ENCODE measurements at places on chromosomes 6 and 20.

DNA sequence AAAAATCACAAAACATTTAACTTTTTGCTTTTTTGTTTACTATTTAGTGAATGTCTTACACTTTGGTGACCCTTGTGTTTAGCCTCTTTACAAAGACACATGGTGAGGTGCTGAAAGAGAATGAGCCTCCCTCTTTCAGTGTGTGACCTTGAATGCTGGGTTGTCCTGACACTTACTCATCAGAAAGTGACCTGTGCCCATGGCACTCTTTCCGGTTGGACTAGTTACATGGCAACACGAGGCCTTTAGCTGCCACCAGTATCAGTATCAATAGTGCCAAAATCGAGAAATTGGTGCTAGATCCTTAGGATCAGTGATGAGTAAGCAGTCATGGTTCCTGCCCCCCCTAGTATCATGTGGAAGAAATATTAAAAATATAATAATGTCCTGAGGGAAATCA, 1.7 kb upstream of the RPL7L1 start:
- DNase-seq: no peak

GRCh38 chr6:5205877-5206850, 54.6 kb downstream of the LYRM4 start:
- DNase-seq: no peak

DNA sequence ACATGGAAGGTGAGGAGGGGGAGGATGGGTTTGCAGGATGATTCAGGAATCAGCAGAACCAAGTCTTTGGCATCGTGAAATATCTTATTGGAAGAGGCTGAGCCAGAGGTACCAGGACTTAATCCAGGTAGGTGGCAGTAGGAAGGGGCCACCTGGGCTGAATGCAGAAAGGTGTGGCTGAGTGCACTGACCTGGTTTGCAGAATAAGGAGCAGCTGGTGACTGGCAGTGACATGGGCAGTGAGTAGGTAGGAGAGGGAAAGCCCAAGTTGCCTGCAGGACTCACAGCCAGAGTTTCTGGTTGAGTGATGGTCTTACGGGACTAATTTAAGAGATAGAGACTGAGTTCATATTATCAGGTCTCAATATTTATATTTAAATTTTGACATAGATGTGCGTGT, 1.1 kb upstream of the PBOV1 start:
- no peak for DNase-seq

DNA sequence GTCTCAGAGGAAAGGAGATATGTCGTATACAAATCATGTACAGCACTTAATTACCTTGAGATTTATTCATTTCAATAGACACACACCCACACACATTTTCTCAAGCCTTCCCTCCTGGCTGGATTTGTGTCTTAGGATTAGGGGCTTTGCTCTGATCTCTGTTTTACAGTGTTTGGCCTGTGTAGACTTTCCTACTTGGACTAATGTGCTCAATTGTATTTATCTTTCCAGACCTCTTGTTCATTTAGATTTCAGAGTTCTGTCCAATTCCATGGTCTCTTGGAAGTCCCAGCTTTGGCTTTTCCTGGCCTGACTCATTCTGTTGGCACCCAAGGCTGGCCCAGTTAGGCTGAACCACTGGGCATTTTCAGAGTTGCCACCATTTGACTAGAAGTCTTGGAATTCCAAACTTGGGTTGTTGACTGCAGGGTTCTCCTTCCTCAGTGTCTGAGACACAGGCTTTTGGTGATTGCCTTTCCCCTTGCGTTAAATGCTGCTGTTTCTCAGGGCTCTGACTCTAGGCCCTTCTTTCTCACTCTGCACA, 8.9 kb upstream of the RFPL4B start:
- no peak for DNase-seq

DNA sequence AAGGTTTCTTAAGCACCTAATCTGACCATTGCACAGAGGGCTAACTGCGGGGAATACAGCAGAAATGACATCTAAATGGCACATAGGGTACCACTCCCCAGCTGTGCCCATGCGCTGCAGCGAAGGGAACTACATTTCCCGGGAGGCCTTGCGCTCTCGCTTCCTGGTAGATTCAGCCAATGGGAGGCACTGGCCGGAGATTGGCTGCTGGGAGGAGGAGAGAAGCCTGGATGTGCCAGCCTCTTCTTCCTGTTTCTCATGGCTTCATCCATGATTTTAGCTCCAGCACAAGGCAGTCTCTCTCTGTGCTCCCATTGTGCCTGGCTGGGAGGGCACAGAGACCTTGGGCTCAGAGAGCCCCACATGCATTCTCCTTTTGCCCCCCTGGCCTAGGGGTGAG, 101.7 kb upstream of the FOXA2 start:
- peak; percentile 75 for DNase-seq

GRCh38 chr6:43710576-43710975, 23.0 kb upstream of the MRPS18A start:
- no peak for DNase-seq

DNA sequence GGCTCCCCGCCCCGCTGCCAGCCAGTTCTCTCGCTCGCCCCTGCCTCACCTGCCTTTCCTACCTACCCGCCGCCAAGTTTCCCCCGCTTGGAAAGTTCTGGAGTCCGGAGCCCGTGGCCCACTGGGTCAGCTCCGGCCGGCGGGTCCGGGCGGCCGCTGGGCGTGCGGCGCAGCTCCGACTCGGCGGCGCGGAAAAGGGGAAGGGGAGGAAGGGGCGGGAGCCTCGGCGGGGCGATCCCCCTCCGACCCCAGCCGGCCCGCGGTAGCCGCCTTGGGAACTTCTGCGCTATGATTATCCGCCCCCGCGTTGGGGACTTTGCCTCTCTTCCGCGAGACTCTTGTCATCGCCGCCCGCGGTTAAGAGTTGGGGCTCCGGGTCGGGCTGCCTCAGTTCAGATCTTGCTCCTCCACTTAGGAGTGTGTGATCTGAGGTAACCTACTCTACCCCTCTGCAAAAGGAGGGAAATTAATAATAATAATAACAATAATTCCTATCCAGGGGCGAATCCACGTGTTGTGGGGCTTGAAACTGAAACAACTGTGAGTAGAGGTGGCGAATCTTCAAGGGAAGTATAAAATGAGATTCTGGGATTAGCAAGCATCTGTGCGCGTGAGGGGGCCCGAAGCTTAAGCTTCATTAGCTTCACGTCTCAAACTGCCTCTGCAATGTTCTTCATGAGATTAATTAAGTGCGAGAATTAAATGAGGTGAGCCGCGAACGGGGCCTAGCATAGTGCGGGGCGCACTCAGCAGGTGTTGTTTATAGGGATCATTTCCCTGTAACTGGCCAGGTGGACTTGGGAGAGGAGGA, 30.8 kb downstream of the SF3B5 start:
- no peak for DNase-seq

- no peak for DNase-seq
Observed at GRCh38 chr6:72386324-72386723, 235.5 kb upstream of the KCNQ5 start.

DNA sequence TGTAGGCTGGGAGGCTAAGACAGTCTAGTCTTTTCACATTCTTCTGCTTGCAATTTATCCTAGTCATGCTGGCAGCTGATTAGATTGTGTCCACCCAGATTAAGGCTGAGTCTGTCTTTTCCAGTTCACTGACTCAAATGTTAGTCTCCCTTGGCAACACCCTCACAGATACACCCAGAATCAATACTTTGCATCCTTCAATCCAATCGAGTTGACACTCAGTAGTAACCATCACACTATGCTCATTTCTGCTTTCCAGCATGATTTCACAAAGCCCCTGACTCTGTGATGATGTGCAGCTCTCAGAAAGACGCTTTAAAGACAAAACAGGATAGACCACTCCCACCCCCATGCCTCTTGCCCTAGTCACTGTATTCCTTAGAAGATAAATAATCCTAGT, 693.0 kb downstream of the HTR1B start:
- no peak for DNase-seq

GRCh38 chr6:118780668-118781067, 113.3 kb upstream of the ASF1A start:
- no peak for DNase-seq

All from NCI-H1092 treated with DMSO at 0.1 percent for 48 hours (cell line).